ENCODE measurements at places on chromosomes 7 and 10.

DNA sequence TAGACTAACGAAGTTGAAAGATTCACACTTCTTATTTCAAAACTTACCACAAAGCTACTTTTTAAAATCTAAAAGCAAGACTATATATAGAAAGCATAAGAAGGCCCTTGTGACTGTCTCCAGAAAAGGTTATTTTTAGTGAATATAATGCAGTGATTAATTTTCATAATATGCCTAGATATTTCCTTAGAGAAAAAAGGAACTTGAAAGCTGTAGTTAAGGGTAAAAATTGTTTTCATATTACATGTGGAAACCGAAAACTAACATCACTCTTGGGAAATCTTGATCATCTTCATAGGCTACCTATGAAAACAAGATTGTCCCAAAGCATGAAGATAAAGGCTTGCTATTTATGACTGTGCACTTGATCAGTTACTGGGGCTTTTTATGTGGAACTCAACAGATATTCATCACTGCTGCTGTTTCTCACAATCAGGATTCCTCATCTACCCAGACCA, 223.2 kb downstream of the SH2D4B start:
- no peak for DNase-seq

- no peak for DNase-seq
Measured at GRCh38 chr7:90290244-90291113, 30.6 kb downstream of the FAM237B start.

DNA sequence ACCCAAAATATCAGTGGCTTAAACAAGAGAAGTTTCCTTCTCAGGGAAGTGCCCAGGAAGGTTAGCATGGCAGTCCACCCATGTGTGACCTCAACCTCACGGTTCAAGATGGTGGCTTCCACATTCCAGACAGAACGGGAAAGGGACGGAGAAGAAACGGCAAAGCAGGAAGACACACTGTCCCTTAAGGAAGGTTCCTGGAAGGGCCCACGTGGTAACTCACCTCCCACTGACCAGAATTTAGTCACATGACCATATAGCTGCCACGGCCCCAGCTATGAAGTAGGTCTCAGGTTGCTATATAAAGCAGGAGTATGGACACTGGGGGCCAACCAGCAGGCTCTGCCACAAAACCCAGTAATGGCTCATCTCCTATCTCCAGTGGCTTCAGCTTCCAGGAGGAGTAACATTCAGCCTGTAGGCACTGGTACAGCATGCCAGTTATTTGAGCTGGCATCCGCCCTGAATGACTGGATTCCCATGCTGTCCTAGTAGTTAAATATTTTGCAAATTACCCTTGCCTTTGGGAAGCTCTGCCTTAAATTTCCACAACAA, 278.5 kb upstream of the KLF14 start:
- no peak for DNase-seq

GRCh38 chr10:94218493-94219183, 144.1 kb downstream of the NOC3L start:
- DNase-seq, result no peak

DNA sequence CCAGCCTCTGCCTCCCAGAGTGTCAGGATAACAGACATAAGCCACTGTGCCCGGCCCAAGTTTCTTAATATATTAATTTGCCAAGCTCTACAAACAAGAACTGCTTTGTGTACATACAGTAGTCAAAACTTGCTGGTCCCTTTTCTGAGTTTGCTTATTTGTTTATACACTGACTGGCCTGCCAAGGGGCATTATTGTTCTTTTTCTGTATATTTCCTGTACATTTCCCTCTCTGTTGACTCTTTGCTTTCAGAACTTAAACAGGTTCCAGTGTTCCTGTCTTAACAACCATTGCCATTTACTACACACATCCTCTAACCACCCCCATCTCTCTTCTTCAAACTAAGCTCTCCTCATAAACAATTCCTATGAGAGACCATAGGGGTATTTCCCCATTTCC, 61.5 kb upstream of the RPA3 start:
- no peak for DNase-seq

DNA sequence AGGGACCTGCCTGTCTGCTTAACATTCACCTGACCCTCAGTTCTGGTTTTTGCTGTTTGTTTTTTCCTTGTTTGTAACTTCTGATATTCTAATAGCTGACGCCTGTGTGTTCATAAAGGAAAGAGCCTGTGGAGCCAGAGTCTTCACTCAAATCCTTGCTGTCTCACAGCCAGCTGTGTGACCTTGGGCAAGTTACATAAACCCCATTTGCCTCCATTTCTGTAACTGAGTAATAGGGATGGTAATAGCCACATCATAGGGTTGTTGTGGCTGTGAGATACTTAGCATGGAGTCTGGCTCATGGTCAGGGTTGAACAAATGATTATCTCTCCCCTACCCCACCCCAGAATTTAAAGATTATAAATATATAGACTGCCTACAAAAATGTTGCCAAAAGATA, 27.0 kb downstream of the WBP1L start:
- no peak for DNase-seq

DNA sequence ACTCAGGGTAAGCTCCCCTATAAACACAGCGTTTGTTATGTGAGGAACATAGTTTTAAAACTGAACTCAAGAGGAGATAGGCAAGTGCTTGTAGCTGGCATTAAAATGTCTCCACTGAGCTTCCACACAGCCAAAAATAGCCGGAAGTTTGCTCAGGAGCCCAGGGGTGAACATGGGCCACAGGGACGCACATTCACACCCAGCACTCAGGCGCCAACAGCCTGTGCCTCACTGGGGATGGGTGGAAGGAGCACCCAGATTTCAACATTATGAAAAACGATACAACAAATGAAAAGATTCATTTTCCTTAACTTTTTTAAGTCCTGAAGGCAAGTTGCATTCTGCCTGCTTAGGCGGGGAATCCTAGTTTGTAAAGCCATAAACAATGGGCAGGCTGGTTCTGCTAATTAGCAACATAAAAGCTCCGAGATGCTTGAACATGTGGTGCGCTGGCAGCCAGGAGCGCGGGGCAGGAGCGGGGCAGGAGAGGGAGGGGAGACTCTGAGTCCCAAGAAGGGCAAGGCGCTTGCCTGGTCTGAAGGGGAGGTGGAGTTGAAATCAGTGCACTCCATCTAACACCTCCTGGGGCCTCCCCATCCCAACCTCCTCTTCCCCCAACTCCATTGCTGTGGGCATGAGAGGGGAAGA, 235.9 kb downstream of the COBL start:
- DNase-seq, result no peak

- no peak for DNase-seq
Measured at GRCh38 chr10:35792291-35792690, 150.2 kb upstream of the FZD8 start.

DNA sequence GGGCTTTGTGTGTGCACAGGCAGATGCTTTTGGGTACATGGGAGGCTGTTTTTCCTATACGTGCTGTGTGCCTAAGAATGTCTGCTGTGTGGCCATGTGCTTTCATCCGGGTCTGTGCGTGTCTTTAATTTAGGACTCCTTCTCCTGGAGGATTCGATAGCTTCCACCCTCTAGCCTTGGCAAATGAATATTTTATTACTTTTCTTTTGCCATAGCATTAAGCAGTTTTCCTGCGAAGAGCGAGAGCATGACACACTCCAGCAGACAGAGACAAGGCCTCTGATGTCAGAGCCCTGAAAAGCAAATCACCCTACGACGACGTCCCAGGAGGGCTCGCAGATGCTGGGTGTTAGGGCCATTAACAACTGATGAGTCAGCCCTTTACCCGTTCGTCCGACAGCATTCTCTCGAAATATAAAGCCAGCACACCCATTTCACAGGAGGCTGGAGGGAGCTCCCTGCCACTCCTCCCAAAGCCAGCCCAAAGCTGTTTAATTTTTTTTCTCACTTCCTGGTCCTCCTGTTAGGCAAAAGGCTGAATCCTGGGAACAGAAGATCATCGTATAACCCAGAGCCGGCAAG, 311.3 kb upstream of the ZMIZ1 start:
- DNase-seq, result no peak

- DNase-seq, result no peak
Measured at GRCh38 chr7:29248713-29249382, 54.3 kb downstream of the CHN2 start.

GRCh38 chr10:13349463-13350274, 1.6 kb upstream of the SEPHS1 start:
- DNase-seq, result no peak

GRCh38 chr7:154592388-154592787, 410.5 kb downstream of the PAXIP1 start:
- no peak for DNase-seq

- DNase-seq, result no peak
Measured at GRCh38 chr7:155495440-155496248, 37.7 kb downstream of the EN2 start.

DNA sequence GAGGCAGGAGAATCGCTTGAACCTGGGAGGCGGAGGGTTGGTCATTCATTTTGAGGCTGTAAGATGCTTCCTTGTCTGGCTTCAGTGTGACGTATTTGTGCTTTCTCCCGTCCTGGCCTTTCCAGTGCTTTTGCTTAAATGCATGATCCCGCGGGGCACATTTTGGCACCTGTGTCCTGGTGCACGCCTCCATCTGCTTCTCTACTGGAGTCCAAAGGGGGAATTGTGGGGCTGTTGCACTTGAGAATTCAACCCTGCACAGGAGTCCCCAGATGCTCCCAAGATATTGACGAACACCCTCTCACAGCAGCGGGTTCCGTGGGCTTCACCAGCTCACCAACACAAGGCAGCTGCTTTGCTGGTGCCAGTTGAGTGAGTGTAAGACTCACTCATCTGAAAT, 10.3 kb upstream of the LRRC27 start:
- DNase-seq, result no peak

DNA sequence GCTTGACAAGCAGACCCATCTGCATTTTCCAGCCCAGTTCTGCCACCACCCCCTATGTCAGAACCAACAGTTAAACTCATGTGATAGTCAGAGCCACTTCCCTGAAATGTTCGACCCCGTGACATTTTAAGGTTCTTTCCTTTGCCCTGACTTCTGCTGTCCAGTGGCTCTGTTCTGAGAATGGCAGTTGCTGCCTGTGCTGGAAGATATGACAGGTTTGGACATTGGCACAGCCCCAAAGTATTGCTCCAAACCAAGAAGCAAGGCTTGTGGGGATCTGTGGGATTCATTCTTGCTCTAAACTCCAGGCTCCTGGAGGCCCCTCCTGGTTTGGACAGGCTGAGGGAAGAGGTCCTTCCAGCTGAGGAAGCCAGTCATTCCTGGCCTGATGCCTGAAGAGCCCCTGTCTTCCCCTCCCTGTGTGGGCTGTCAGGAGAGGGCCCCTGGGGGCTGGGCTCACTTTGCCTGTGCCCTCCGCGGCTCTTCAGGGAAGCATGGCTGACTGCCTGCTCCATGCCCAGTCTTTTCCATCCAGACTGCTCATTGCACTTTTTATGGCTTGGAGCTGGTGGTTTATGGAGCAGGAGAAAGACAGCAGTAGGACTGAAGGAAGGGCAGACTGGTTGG, 138.0 kb downstream of the CDH23 start:
- DNase-seq, result no peak

- peak; percentile 8 for DNase-seq
Measured at GRCh38 chr7:29723599-29723998, 82.7 kb upstream of the WIPF3 start.

- DNase-seq, result no peak
Measured at GRCh38 chr7:155454183-155455112, 3.5 kb upstream of the EN2 start.

GRCh38 chr7:132055336-132056120, 499.1 kb upstream of the PODXL start:
- no peak for DNase-seq

DNA sequence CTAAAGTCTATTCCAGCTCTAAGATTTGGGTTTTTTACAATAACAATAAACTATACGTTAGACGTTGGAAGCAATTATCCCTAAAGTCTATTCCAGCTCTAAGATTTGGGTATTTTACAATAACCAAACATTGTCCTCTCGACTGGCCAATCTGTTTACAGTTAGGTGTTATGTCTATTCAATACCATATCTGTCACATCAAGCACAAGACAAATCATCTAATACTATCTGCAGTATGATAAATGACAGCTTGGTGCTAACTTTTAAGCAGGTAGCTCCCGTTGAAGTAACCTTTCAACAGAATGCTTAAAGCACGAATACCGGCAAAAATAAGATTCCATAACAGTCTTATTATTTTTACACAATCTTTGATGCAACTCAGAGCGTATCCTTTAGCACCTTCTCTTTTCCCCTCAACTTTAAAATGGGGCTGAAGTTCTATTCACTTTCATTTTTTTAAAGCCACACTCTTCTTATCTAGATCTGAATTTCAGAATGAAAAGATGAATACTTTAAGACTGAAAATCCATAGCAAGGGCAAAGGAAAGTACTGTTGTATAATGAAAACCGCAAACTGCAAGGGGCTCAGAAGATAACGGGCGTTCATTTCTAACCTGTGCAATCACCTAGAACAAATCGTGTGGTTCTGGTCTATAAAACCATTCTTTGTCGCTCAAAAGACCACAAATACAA, 925 bp downstream of the H2AZ2 start:
- no peak for DNase-seq

- DNase-seq, result no peak
Measured at GRCh38 chr10:11830836-11831519, 7.8 kb downstream of the PROSER2 start.

DNA sequence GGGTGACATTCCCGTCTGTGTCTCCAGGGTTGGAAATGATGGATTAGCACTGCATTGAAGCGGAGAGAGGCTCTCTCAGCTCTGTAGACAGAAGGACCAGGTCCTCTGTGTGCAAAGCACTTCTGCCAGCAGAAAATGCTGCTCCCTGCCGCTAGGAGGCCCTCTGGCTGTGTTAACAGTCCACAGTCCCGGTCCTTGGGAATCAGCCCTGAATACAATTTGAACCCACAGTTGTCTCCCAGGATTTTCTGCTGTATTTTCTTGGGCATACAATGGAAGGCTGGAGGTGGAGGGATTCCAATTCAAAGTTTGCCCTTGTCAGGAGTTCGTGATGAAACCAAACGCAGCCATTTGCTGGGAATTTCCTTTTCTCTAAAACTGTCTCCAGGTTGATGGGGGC, 205.2 kb downstream of the GLRX3 start:
- no peak for DNase-seq

- DNase-seq, result no peak
Measured at GRCh38 chr10:48221814-48222213, 52.7 kb downstream of the FRMPD2 start.

DNA sequence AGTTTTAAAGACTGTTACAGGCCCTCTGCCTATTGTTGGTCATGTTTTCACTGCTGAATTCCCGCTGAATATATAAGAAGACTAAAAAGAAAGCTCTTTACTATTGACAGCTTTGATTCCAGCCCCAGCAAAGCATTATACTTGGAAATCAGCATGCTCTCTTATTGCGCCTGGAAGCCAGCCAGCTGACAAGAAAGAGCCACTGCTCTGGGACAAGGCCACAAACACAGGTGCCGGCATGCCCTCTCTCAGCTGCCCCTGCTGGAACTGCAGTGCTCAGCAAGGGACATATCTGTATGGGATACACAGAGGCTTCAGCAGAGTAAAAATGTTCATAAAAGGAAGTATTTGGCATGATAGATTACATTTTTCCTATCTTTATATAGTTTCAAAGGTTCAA, 523.9 kb downstream of the ADRA2A start:
- DNase-seq, result no peak

- DNase-seq, result no peak
Measured at GRCh38 chr7:139702811-139703486, 74.8 kb downstream of the HIPK2 start.

All from epithelial cell of prostate (primary cell).